AG08396 (cell line): ENCODE measurements at places on chromosomes 7 and 10.
A peak's percentile ranks its signal among the peaks of the same experiment; 100 is the strongest.

GRCh38 chr10:4778761-4779160 lies 47.2 kb upstream of the AKR1E2 start:
- no peak for DNase-seq

DNA sequence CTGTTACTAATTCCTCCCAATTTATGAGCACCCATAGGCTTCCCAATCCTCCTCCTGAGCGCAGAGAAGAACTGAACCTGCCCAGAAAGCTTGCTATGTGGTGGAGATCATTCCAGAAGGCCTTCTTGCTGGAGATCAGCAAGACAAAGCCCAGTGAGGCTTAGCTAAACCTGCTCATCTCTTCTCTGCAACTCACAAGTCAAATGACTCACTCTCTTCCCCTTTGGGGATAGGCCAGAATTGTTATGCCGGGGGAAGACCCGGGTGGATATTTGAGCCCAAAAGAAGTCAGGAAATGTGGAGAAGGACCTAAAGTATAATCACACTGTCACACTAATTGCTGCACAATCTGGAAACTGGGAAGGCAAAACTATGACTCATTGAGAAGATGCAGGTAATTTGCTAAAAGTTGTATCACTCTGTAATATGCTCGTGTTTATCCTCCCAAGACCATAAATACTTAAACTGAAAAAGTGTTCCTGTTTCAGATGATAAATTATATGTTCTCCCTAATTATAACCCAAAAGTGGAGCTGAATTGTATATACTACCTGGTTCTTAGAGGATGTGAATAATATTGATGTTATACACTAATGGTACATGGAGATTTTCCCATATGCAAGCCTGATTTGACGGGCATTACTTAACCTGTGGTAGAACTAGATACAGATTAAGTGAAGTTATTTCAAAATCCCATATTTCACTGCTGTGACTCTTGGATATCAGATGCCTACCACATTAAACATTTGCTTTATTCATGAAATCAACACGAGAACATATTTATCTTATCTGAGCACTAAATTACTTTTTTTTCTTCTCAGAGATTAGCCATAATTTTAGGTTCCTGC lies 6.4 kb downstream of the NEBL start:
- DNase-seq, result no peak

DNA sequence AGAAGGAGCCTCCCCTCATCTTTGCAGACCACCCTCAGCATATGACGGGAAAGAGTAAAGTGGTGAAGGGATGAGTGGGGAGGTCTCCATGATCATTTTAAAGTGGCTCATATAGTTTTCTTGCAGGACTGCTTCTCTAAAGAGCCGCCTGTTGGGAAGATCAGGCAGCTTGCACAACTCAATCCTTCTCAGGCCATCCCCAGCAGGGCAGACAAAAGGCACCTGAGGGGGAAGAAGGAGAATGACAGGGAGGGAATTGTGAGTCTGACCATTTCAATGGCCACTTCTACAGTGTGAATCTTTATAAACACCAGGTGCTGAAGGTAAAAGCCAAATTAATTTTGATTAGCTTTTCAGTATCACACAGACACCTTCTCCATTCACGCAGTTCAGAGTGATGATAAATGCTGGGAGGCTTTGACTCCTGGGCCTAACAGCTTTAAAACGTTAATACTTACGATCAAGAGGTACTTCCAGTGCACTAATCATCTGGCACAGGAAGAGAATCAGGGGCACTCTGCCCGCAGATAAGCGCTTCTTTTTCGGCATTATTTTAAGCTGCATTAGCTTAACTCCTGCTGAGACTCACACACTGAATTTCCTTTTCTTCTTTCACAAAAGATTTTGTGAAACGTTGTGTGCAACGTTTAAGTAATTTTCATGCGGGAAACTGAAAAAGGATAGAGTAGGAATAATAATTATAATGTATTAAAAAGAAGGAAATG lies 109.5 kb upstream of the LAMB4 start:
- DNase-seq, result no peak

- peak; percentile 17 for DNase-seq
Measured at GRCh38 chr7:13874783-13875182, 114.7 kb downstream of the ETV1 start.

DNA sequence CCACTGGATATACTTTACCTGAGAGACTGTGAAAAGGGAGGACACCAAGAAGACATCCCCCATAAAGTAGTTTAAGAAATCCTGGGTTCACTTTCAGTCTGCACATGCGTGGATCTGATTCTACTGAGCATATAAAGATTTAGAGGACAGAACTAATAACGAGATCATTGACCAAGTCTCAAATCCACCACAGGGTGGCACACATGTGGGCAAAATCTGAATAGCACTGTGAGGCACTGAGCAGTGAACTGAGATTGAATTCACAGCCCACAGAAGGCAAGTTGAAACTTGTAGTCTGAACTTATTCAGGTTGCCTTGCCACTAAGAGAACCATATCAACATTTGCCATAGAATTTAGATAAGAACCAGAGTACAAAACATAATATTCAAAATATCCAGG lies 818.6 kb downstream of the GRID1 start:
- DNase-seq, result no peak

- DNase-seq, result no peak
Measured at GRCh38 chr10:59831658-59832503, 74.5 kb downstream of the CCDC6 start.

GRCh38 chr7:139673230-139673629 lies 104.6 kb downstream of the HIPK2 start:
- DNase-seq, result no peak

DNA sequence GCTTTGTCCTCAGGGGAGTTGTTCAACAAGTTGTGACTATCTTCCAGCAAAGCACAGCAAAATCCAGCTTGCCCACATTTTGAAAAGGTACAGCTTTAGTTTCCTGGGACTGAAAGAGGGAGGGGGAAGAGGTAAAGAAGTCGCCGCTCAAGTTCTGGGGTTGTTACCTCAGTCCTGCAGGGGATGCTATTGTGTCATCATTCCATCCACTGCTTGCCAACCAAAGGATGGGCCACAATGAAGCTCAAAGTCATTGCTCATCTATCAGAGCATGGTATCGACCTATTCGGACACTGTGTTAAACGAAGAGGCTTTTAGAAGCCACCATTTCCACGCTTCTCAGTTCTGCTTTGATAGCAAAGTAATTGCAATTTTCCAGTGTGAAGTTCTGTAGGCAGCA lies 34.3 kb downstream of the NPY start:
- DNase-seq, result peak; percentile 5

- no peak for DNase-seq
Measured at GRCh38 chr10:93815304-93816096, 57.8 kb downstream of the LGI1 start.

DNA sequence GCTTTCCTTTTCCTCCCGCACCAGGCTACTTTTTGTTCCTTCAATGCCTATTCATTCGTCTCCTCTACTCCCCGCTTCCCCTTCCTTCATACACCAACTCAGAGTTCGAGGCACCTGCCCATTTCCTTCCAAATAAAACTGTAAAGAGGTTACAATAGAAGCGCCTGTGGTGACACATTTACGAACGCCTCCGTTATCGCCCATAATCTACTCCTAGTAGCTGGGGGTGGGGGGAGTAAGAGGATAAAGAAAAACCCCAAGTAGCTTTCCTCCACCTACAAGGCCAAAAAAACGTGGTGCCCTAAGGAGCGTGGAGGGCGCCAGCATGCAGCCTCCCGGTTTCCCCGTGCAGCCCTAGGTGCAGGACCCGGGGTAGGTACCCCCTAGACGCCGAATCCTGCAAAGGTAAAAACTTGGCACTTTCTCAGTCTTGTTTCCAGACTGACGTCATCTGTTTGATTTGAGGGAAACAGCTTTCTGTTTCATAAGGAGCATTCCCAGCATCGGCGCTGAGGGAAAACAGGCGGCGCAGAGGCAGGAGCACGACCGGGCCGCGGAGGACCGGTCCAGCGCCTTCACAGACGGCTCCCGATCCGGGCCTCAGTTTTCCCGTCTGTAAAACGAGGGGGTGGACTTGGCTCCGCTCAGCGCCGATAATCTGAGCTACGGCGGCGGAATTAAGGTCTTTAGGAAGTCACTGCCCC lies 922 bp downstream of the PPA1 start:
- DNase-seq, result peak; percentile 64

DNA sequence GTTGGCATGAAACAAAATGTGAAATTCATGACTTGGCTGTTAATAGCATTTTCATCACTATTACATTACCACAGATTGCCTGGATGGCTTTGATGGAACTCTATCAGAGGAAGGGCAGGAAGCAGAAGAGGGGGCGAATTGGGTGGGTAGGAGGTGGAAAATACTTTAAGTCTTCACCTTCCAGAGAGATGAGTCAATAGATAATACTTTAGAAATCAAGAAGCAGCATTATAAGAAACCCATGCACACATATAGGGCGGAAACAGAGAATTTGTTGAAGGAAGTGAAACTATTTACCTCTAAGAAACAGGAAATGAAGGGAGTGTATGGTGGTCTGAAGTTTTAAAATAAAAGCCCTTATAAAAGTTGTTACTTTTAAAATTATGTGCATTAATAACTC lies 152.1 kb upstream of the TARP start:
- DNase-seq, result no peak
